ENCODE measurements at places on chromosomes 5 and 9. TPM values are rescaled to one million over a fixed set of nuclear protein-coding genes. Genes with fewer than 3 reads are reported as not detected.

The ENHO gene
- 1.4 TPM for total RNA-seq

The DOLK gene
- 27.6 TPM for total RNA-seq

The TIMD4 gene
- not detected for total RNA-seq

The ADAMTS16 gene
- not detected for total RNA-seq

The ZNF366 gene
- not detected for total RNA-seq

The URM1 gene
- 95.2 TPM for total RNA-seq

The ACSL6 gene
- total RNA-seq = not detected

The CCNI2 gene
- total RNA-seq = 8.8 TPM

The RGMB gene
- total RNA-seq = 14.3 TPM

The PCDHGB4 gene
- total RNA-seq = not detected

The CBY3 gene
- not detected for total RNA-seq

The TUSC1 gene
- 17.9 TPM for total RNA-seq

The ANKRD18A gene
- 1.9 TPM for total RNA-seq

The IFNA21 gene
- not detected for total RNA-seq

The DBN1 gene
- 12.9 TPM for total RNA-seq

The NPR3 gene
- total RNA-seq = not detected

The PCDHB13 gene
- 0.05 TPM for total RNA-seq

The NIM1K gene
- not detected for total RNA-seq

The MEIKIN gene
- not detected for total RNA-seq

The PCDHGA3 gene
- total RNA-seq = not detected

The PRLR gene
- total RNA-seq = 8.2 TPM

The GCNT1 gene
- 1.5 TPM for total RNA-seq

The OTP gene
- not detected for total RNA-seq

The ANKRD20A1 gene
- not detected for total RNA-seq

The FGF18 gene
- 0.37 TPM for total RNA-seq

The NMUR2 gene
- total RNA-seq = 20.6 TPM

Measured in HT-29 (cell line).